ENCODE measurements at places on chromosomes 1 and 21. TPM values are rescaled to one million over a fixed set of nuclear protein-coding genes. Genes with fewer than 3 reads are reported as not detected.

GRCh38 chr1:225863167-225863566 is 19.0 kb downstream of the TMEM63A start:
- no peak for DNase-seq
- no peaks in the 10 kb centered on the region for H3K27me3 ChIP-seq
- no peak overlapping the region for H3K4me3 ChIP-seq
- peaks cover 95% of the 10 kb centered on the region for H3K36me3 ChIP-seq

DNA sequence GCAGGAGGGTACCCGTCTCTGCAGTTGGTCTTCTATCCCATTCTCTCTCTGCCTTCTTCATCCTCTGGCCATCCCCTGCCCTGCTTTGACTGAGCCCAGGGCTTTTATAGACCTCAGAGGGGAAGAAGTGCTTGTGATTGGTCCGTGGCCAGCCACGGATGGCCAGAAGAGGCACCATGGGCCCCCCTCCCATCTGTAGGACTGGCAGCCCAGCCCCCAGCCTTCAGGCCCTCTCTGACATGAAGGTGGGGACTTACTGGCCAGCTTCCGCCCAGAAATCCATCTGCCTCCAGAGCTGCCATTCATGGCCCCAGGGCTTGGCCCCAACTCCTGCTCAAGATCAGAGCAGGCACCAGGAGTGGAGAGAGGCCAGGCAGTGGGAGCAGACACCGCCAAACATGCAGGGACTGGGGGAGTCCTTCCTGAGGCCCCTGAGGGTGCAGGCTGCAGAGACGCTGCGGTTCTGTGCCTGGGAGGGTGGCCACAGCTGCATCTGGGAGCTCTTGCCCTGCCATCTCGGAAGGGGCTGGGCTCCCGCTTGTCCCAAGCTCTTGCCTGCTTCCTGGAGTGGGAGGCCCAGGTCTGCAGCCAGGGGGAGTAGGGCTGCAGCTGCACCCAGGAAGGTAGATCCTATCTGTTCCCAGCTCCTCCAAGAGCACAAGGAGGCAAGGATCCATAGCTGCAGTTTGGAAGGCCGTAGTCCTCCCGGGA is 698.6 kb upstream of the B3GALT2 start:
- no peaks in the 10 kb centered on the region for H3K36me3 ChIP-seq
- H3K4me3 ChIP-seq = no peak overlapping the region
- H3K27me3 ChIP-seq = no peaks in the 10 kb centered on the region
- no peak overlapping the region for H3K27ac ChIP-seq
- no peaks in the 10 kb centered on the region for H3K4me1 ChIP-seq

- no peak overlapping the region for H3K4me3 ChIP-seq
- DNase-seq = no peak
- H3K4me1 ChIP-seq = no peaks in the 10 kb centered on the region
- H3K27ac ChIP-seq = no peak overlapping the region
Observed at GRCh38 chr1:194598098-194598497, 1411.7 kb upstream of the B3GALT2 start.

DNA sequence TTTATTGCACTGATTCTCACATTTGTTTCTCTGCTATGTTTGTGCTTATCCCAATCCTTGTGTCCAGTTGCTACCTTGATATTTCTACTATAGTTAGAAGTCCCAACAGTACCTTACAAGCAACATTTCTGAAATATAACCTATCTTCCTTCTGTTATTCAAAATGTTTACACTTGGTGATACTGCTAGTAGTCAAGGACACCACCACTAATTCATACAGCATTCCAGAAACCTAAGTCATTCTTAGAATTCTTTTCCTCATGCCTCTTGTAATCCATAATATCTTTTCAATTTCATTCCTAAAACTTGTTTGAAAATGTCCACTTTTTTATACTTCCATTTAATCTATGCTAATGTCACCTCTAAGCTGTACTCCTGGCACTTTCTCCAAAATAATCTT is 2132.1 kb downstream of the NCAM2 start:
- no peaks in the 10 kb centered on the region for H3K27me3 ChIP-seq
- no peak for DNase-seq
- H3K4me3 ChIP-seq = no peak overlapping the region
- no peaks in the 10 kb centered on the region for H3K4me1 ChIP-seq
- H3K36me3 ChIP-seq = no peaks in the 10 kb centered on the region

HPDL gene
- 8.6 TPM for total RNA-seq

FMO2 gene
- total RNA-seq = 7.2 TPM

- H3K27ac ChIP-seq = no peak overlapping the region
- no peak for DNase-seq
- H3K36me3 ChIP-seq = no peaks in the 10 kb centered on the region
- H3K4me1 ChIP-seq = peaks cover 11% of the 10 kb centered on the region
- H3K27me3 ChIP-seq = no peaks in the 10 kb centered on the region
- no peak overlapping the region for H3K4me3 ChIP-seq
Observed at GRCh38 chr1:62285984-62286785, 33.0 kb downstream of the KANK4 start.

DNA sequence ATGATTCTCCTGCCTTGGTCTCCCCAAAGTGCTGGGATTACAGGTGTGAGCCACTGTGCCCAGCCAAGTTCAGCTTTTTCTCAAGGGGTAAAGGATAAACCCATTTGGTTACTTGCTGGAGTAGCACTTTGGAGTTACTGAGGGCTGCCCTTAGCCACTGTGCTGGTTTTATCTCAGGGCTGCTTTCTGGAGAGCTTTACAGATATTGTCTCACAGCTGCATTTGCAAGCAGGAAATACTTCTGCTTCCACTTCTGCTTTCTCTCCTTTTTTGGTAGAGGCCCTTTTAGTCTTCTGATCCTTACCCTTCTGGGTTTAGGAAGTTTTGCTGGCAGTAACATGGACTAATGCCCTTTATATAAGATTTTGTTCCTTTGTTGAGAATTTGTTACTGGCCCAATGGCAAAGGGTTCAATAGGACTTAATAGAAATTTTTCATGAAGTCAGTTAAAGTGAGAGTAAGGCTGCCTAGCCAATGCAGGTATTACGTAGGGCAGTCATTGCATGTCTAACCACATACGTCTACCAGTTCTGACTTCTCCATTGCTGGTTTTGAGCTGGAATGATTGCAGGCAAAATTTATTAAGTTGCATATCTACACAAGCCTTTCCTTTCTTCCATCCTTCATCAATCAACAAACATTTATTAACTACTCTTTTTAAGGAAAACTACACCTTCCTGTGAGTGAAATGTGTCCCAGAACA is 24.4 kb downstream of the CAP1 start:
- H3K4me1 ChIP-seq = peaks cover 9% of the 10 kb centered on the region
- no peaks in the 10 kb centered on the region for H3K36me3 ChIP-seq
- H3K27me3 ChIP-seq = no peaks in the 10 kb centered on the region
- no peak overlapping the region for H3K4me3 ChIP-seq
- peak overlapping the region; percentile 35 for H3K27ac ChIP-seq
- DNase-seq = peak; percentile 60

DNA sequence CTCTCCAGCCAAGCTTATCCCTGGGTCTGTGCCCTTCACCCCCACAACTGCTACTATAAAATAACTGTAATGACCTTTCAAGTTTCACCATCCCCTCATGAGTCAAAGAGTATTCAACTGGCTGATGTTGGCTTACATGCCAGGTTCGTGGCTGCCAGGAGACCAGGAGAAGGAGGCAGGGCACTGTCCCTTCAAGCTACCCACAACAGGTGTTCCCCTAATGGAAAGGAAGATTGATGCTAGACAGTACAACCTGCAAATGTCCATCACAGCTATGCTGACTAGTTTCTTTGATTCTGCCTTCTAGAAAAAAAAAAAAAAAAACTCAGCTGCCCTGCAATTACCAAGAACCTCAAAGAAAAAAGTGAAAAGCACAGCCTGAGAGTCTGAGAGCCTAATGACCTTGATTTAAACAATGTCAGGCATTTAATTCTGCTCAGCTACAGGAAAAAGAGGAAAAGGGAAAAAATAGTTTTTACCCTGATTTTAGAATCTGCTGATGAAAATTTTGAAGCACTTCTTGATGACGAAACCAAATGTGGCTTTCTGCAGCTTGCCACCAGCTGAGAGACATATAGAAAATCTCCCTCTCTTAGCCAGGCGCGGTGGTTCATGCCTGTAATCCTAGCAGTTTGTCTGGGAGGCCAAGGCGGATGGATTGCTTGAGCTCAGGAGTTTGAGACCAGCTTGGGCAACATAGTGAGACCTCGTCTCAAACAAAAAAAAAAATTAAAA is 82.7 kb upstream of the ROR1 start:
- DNase-seq = no peak
- no peak overlapping the region for H3K4me3 ChIP-seq
- H3K36me3 ChIP-seq = no peaks in the 10 kb centered on the region
- no peaks in the 10 kb centered on the region for H3K4me1 ChIP-seq

GRCh38 chr1:179813626-179814545 is 63.7 kb downstream of the TOR1AIP2 start:
- no peaks in the 10 kb centered on the region for H3K36me3 ChIP-seq
- peaks cover 14% of the 10 kb centered on the region for H3K4me1 ChIP-seq
- no peaks in the 10 kb centered on the region for H3K27me3 ChIP-seq
- no peak overlapping the region for H3K27ac ChIP-seq
- peak overlapping the region; percentile 39 for H3K4me3 ChIP-seq

CCDC30 gene
- 6.6 TPM for total RNA-seq

DNA sequence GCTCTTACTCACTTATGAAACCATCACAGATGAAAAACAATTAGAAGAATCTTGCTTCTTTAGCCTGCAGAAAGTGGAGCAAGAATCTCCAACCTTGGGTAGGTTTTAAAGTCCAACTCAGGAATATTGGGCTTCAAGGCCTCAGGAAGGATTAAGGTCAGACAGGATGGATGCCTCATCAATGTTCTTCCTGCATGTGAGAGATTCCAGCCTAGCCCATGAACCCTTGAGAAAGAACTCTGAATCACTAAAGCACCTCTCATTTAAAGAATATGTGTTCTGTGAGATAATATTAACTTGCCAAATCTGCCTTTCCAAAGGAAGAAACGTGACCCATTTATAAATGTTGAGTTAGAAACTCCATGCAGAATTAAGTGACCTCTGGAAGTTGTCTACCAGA is 345.2 kb upstream of the CAMK1G start:
- DNase-seq = no peak
- no peaks in the 10 kb centered on the region for H3K27me3 ChIP-seq
- H3K27ac ChIP-seq = no peak overlapping the region
- H3K4me3 ChIP-seq = no peak overlapping the region
- no peaks in the 10 kb centered on the region for H3K4me1 ChIP-seq
- no peaks in the 10 kb centered on the region for H3K36me3 ChIP-seq

MIB2 gene
- 111 TPM for total RNA-seq

GRCh38 chr1:202085682-202086373 is 36.9 kb upstream of the GPR37L1 start:
- H3K4me1 ChIP-seq = peaks cover 3% of the 10 kb centered on the region
- H3K4me3 ChIP-seq = no peak overlapping the region
- H3K27me3 ChIP-seq = no peaks in the 10 kb centered on the region
- no peak for DNase-seq
- H3K36me3 ChIP-seq = no peaks in the 10 kb centered on the region

KCNN3 gene
- total RNA-seq = 1.7 TPM

CTSE gene
- 3.6 TPM for total RNA-seq

SEMA6C gene
- total RNA-seq = 24.6 TPM

TMPRSS15 gene
- 39.9 TPM for total RNA-seq

- H3K4me3 ChIP-seq = no peak overlapping the region
- no peaks in the 10 kb centered on the region for H3K27me3 ChIP-seq
- no peaks in the 10 kb centered on the region for H3K36me3 ChIP-seq
- H3K27ac ChIP-seq = no peak overlapping the region
- no peak for DNase-seq
- no peaks in the 10 kb centered on the region for H3K4me1 ChIP-seq
Observed at GRCh38 chr1:15775706-15776105, 17.1 kb downstream of the FBLIM1 start.

DNA sequence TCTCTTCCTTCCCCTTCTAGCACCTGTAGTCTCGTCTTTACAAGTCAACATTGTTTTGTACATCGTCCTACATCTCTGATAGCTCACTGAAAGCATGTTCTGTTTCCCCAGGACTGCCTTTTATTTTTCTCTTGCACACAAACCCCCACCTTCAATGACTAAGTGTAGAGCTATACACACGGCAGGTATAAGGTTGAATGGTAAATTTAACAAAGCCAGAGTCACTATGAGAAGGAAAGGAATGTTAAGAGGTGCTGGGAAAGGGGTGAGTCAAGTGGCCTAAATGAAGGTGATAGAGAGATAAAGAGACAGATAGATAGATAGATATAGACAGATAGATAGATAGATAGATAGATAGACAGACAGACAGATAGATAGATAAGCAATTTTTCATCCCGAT is 134.3 kb upstream of the ATP1B1 start:
- H3K4me1 ChIP-seq = no peaks in the 10 kb centered on the region
- no peak overlapping the region for H3K27ac ChIP-seq
- H3K27me3 ChIP-seq = no peaks in the 10 kb centered on the region
- H3K36me3 ChIP-seq = no peaks in the 10 kb centered on the region
- no peak overlapping the region for H3K4me3 ChIP-seq
- no peak for DNase-seq

DNA sequence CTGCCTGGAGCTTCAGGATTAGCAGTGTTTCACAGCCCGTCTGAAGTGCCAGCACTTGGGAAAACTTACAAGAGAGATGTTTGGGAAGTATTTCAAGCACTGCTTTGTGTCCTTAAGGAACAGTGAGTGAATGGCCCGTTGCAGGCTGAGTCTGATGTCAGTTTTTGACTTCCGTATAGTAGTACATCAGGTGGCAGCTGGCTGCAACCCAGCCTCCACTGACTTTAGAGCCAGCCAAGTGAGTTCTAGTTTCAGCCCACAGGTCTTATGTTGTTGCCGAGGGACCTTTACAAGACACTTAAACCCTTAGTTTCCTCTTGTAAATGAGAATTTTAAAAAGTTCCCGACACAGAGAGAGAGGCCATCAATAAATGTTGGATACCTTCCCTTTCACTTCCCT is 35.0 kb downstream of the UCK2 start:
- no peaks in the 10 kb centered on the region for H3K27me3 ChIP-seq
- no peak overlapping the region for H3K4me3 ChIP-seq
- H3K36me3 ChIP-seq = no peaks in the 10 kb centered on the region

- no peaks in the 10 kb centered on the region for H3K4me1 ChIP-seq
- H3K27me3 ChIP-seq = no peaks in the 10 kb centered on the region
- no peak overlapping the region for H3K4me3 ChIP-seq
- H3K27ac ChIP-seq = no peak overlapping the region
- no peak for DNase-seq
- H3K36me3 ChIP-seq = no peaks in the 10 kb centered on the region
Observed at GRCh38 chr1:34479731-34480130, 275.1 kb upstream of the GJB5 start.

HTR6 gene
- total RNA-seq = not detected

PRAMEF6 gene
- not detected for total RNA-seq

- no peaks in the 10 kb centered on the region for H3K4me1 ChIP-seq
- H3K36me3 ChIP-seq = no peaks in the 10 kb centered on the region
- DNase-seq = no peak
Observed at GRCh38 chr1:26031611-26032220, 10.1 kb downstream of the EXTL1 start.

DNA sequence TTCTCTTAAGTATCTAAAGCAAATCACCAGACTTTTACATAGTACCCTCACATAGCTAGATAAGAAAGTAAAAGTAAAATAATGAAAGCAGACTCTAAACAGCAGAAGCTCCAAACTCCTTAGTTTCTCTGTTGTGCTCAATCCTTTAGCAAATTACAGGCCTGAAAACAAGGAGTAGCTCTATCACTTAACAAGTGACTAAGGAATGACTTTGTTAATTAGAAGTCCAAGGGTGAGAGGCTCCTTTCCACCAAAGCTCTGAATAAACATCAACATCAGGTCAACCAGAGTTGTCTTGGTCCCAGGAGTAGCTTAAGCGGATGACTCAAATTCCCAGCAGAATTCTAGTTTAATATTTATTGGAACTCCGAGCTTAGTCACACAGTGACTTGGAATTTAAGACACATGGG is 5.9 kb downstream of the NRIP1 start:
- no peak for DNase-seq
- peak overlapping the region; percentile 36 for H3K27ac ChIP-seq
- no peaks in the 10 kb centered on the region for H3K4me1 ChIP-seq
- no peaks in the 10 kb centered on the region for H3K36me3 ChIP-seq
- H3K4me3 ChIP-seq = no peak overlapping the region

CDC42 gene
- 154 TPM for total RNA-seq
